Renal cortical epithelial cell (primary cell): ENCODE measurements at places on chromosomes 1 and 21. TPM values are rescaled to one million over a fixed set of nuclear protein-coding genes. Genes with fewer than 3 reads are reported as not detected.

GRCh38 chr1:5161372-5161771, 507.0 kb downstream of the AJAP1 start:
- no peak for DNase-seq

- no peak for DNase-seq
Observed at GRCh38 chr1:42873670-42874069, 27.3 kb downstream of the ZNF691 start.

- DNase-seq: no peak
Observed at GRCh38 chr1:29695036-29695435, 458.7 kb downstream of the PTPRU start.

GRCh38 chr1:156711011-156711817, 5.8 kb upstream of the CRABP2 start:
- DNase-seq: no peak

- no peak for DNase-seq
Observed at GRCh38 chr21:35170244-35170643, 121.1 kb upstream of the RUNX1 start.

GRCh38 chr1:186420923-186421322, 40.0 kb downstream of the PDC start:
- no peak for DNase-seq

DNA sequence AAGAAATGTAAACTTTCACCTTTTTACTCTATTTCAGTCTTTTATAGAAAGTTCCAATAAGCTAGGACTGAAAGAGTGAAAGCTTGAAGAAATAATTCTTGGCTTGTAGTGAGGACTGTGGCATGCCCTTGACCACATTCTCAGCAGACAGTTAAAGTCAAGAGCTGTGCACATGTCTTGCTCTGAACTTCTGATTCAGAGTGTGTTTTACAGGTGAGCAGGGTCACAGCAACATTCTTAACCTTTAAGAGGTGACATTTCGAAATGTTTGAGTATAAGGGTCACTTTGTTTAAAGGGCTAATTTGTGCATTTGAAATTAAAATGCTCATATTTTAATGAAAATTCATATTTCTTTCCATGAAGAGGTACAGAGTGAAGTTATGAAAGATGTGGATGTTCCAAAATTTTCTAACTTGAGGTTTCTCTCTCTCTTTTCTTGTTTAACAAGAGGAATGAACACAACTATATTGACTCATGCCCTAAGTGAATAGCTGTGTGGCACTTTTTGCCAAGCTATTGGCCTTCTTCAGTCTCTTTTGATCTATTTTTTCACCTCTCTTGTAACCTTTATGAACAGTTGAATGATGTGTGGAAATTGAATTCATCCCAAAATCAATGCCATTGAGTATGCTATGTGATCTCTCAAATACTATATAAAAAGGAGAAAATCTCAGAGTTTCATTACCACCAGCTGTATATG, 918.1 kb downstream of the ADGRL2 start:
- DNase-seq: no peak

DNA sequence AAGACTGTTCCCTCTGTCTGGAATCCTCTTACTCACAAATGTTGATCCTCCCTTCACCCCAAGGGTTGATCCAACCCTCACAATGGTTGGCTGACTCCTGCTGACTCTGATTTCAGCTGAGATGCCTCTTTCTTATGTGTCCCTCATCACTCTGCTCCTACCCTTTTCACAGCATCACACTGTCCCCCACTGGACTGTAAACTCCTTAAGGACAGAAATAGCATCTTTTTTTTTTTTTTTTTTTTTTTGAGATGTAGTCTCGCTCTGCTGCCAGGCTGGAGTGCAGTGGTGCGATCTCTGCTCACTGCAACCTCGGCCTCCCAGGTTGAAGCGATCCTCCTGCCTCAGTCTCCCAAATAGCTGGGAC, 97.9 kb upstream of the SYT6 start:
- no peak for DNase-seq

DNA sequence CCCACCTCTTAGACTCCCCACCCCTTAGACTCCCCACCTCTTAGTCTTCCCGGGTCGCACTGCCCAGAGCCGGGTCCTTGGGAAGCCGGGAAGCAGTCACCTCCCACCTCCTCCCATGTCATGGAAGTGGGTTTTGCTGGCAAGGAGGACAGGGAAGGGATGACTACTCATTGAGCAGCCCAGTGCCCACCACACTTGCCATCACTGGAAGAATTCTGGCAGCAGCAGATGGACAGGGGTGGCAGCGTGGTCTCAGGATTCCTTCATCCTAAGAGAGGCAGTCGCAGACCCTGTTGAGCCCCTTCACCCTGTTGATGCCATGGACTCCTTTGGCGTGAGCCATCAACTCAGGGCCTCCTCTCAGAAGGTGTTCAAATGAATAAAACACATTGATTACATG, 140.8 kb downstream of the PGBD5 start:
- DNase-seq: no peak

- DNase-seq: no peak
Observed at GRCh38 chr1:169623132-169623926, 6.6 kb downstream of the SELP start.

DNA sequence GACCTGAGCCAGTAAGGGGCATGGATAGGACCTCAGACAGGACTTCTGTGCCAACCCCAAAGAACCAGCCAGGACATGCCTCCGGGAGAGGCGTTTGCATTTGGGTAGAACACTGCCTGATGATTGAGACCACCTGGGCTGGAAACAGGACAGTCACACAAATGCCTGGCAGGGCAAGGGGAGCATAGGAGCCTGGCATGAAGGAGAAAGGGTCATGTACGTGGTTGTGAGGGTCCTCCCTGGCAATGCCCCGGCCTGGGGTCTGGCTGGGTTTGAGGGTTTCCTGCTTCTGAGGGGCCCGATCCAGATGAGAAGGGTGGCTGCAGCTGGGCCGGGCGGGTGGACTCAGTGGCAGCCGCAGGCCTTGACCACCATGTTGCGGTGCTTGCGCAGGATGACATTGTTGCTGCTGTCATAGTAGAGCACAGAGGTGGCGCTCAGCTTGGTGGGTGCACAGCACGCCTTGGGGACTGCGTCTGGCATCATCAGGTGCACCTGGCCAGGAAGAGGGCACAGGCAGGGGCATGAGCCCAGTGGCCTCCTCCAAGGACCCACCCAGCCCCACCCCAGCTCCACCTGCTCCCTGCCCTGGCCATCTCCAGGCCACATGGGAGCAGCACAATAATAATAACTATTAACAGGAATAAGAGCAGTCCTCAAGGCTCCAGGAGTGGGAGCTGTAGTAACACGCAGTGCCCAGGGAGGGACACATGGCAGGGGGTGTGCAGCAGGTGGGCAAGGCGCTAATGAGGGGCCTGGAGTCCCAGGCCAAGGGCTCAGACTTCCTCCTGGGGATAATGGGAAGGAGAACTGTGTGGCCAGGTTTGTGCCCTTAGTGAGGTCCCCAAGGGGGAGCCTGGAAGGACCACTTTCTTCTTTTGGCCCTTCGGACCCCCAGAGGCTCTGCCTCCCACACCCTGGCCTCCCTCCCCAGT, 10.8 kb downstream of the OXCT2 start:
- no peak for DNase-seq

DNA sequence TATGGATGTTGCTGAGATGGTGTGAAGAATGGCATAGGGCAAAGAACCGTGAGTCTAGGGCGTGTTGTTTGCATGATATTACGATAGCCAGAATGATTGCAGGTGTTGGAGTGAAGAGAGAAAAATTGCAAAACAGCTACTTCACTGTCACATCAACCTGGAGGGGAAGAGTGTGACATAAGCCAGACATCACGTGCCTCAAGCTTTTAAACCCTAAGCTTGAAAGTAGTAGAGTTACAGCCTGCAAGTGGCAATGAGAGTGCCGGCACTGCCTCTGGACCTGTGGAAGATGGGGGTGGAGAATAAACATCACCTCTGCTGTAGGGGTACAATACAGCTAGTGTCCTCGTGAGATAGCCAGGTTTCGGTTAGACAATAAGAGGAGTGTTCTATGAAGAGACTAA, 11.1 kb downstream of the EEIG2 start:
- DNase-seq: no peak

DNA sequence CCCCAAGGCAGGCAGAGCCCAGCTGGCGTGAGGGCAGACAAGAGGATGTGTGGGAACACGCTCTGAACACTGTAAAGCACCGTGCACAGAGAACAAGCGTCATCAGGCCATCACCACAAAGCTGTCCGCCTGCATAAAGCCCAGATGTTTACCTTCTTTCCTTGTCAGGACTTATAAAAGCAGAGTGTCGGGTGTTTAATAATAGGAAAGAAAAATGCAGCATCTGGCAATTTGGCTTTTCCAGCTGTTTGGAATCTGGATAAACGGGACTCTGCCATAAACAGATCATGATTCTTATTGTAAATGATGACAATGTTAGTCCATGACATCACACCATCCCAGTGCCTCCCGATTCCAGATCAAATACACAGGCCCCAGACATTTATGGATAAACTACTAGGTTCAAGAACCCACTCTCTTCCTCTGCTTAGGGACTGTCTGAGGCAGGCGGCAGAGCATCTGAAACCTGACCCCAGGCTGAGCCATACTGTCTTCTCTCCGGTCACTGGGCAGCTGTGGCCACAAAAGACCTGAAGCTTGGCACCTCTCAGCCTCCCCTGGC, 4.2 kb downstream of the GLIS1 start:
- DNase-seq: no peak

- DNase-seq: no peak
Observed at GRCh38 chr1:213397638-213398037, 346.6 kb downstream of the RPS6KC1 start.

GRCh38 chr1:28308750-28309149, 20.1 kb upstream of the MED18 start:
- DNase-seq: no peak

- DNase-seq: no peak
Observed at GRCh38 chr1:208272713-208273112, 28.5 kb upstream of the PLXNA2 start.

DNA sequence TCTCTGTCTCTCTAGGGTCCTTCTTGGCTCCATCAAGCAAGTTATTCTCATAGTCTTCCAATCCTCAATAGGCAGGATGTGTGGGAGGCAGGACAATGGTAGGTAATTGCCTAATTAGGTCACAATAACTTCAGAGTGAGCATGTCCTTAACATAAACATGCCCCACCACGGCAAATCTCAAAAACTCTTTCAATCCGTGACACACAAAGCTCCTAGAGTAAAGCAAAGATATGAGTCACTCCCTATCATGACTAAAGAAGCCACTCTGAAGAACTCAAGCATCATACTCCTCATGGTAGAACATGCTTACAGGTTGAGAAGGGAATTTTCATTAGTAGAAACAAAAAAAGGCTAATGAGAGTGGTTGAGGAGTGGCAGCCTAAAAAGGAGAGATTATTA, 4.9 kb downstream of the HAO2 start:
- peak; percentile 27 for DNase-seq

DNA sequence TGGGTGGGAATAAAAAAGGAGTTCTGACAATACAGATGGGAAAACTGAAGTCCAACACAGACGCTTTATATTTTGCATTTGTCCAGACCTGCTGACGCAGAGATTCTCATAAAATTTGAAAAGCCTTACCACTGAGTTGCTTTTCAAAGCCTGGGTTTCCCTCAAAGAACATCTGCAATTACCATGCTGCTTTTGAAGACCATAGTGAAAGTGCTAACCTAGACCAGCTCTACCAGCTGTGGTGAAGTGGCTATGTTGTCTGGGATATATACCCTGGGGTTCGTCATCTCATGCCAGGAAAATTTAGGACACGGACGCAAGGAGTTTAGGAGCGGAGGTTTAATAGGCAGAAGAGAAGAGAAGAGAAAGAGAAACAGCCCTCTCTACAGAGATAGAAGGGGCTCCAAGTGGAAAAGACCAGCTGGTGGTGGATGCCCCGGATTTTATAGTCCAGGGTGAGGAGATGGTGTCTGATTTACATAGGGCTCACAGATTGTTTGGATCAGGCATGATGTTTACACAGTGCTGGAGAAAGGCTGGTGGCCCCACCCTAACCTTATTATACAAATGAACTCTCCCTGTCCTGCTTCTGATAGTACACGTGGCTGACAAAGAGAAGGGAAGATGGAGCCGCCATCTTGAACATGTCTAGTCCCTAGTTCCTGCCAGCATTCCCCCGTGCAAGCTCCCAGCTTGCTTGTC, 73.8 kb downstream of the AK4 start:
- no peak for DNase-seq

DNA sequence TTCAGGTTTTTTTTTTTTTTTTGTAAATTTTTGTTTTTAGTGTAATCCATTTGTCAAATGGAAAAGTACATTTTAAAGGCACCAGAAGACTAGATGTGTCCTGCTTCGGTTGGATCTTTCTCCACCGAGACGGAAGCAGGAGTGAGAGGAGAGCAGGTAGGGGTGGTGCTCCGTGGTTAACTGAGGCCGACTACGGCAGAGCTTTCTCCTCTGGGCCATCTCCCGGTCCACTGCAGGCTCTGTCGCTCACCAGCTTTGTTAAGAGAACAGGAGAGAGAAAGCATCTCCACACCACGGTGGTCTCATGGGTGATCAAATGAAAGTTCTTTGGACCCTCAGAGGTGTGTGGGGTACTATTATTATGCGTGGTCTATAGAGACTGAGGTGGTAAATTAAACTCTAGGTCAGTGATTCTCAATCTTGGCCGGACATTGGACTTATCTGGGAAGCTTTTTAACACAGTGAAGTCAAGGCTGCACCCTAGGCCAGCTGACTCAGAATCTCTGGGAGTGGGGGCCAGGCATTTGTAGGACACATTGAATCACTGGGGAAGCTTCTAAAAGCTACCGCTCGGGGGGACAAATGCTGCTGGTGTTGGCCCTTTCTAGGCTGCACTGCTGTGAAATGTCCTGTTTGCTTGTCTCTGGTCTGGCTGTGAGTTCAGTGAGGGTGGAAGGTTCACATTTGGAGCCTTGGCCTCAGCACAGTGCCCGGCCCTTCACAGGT, 25.0 kb downstream of the ABCA4 start:
- DNase-seq: no peak

GRCh38 chr1:164780111-164780812, 221.3 kb downstream of the PBX1 start:
- DNase-seq: no peak

GRCh38 chr1:212326541-212326940, 41.3 kb downstream of the PPP2R5A start:
- DNase-seq: no peak

DNA sequence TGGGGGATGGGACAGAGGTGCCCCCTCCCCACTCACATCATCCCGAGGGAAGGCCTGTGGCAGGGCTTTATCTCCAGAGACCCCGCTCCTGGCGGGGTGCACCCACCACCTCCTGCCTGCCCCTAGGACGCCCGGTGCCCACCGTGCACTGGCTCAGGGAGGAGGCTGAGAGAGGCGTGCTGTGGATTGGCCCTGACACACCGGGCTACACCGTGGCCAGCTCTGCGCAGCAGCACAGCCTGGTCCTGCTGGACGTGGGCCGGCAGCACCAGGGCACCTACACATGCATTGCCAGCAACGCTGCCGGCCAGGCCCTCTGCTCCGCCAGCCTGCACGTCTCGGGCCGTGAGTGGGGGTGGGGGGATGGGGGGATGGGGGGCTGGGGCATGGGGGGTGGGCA, 71.7 kb downstream of the TRIM11 start:
- DNase-seq: no peak

Gene AIRE
- total RNA-seq: not detected in 2 replicates

Gene HENMT1
- total RNA-seq: 2.3 and 2.9 TPM in 2 replicates

Gene SYT11
- total RNA-seq: 20.3 and 35.1 TPM in 2 replicates

Gene IL23R
- total RNA-seq: not detected in 2 replicates

Gene RPE65
- total RNA-seq: not detected in 2 replicates

Gene ABCD3
- 66.9 and 77.2 TPM in 2 replicates for total RNA-seq

Gene FAM72D
- total RNA-seq: 0.15 and 0.52 TPM in 2 replicates

Gene LCE4A
- not detected in 2 replicates for total RNA-seq

Gene DDR2
- total RNA-seq: 1.2 and 1.7 TPM in 2 replicates
